Fibroblast of lung (primary cell): ENCODE measurements at places on chromosomes 7 and 10. TPM values are rescaled to one million over a fixed set of nuclear protein-coding genes. Genes with fewer than 3 reads are reported as not detected.
A peak's percentile ranks its signal among the peaks of the same experiment; 100 is the strongest.

DNA sequence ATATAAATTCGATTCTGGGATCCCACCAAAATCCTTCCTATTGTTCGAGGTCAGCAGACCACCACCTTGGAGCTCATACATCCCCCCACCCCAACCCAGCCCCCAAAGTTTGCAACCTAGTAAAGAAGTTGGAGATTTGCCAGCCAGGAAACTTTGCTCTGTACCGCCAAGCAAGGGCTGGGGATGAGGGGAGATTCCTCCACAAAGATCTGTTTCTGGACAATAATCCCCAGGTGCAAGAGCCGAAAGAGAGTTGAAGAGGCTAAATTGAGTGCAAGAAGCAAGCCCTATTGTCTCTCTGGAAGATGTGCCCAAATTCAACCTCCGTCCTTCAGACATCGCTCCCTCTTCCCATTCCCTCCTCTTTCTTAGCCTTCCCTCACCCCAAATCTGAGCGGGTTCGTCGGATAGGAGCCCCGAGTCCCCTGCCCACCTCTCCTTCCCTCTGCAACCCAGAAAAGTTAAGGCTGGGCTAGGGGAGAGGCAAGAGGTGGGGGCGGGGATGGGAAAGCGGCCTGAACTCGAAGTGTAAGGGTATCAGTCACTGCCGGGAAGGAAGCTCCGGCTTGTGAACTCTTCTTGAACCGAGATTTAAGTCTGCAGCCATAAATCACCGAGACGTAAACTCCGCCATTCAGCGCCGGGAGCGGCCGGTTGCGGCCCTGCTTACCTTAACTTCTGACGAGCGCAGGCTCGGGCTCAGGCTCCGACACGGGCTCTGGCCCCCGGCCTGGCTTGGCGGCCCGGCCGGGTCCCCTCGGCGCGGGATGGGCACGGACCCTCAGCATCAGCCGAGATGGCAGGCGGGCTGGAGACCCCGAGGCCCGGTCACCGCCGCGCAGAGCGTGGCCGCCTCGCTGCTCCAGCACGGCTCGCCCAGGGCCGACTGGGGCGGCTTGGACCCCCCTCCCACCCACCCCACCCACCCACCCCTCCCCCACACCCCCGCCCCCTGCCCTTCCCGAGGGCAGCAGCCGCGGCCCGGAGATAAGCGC lies 10.8 kb upstream of the HOXA2 start:
- peak overlapping the region; percentile 93 for H3K27ac ChIP-seq
- peak overlapping the region; percentile 55 for H3K4me3 ChIP-seq
- no peaks in the 10 kb centered on the region for H3K27me3 ChIP-seq
- H3K4me1 ChIP-seq, result peaks cover 20% of the 10 kb centered on the region

DNA sequence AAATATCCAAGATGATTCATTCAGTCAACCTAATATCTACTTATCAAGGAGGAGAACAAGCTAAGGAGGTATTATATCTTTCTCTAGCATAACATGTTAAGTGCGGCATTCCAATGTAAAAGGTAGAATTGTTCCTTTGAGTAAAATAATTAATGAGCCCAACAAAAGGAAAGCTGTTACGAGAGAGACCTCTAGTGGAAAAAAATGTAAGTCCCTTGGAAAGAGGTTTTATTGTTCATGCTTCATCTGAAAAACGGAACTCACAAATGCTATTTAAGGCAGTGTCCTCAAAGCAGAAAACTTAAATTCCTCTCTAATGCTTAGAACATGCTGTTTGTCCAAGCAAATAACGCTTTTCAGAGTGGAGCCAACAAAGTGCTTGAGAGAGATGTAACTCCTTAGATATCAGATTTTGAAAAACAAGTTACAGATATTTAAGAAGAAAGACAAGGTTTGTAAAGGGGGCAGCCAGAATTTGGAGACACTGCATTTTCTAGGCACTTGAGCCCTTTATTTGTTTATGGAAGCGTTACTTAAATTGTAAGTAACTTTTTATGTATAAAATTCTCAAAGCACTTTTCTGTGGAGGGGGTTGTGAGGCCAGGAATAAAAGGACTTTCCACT lies 119.9 kb downstream of the TFEC start:
- no peaks in the 10 kb centered on the region for H3K4me1 ChIP-seq
- no peaks in the 10 kb centered on the region for H3K36me3 ChIP-seq
- H3K27ac ChIP-seq, result no peak overlapping the region
- DNase-seq, result peak; percentile 62
- no peaks in the 10 kb centered on the region for H3K27me3 ChIP-seq

GRCh38 chr7:42834676-42835075 lies 77.2 kb downstream of the C7orf25 start:
- H3K36me3 ChIP-seq, result no peaks in the 10 kb centered on the region
- H3K27me3 ChIP-seq, result no peaks in the 10 kb centered on the region
- H3K4me3 ChIP-seq, result no peak overlapping the region
- no peak overlapping the region for H3K27ac ChIP-seq
- DNase-seq, result peak; percentile 38

GRCh38 chr7:141668853-141669252 lies 33.1 kb downstream of the DENND11 start:
- no peak overlapping the region for H3K27ac ChIP-seq
- H3K4me1 ChIP-seq, result no peaks in the 10 kb centered on the region
- no peaks in the 10 kb centered on the region for H3K36me3 ChIP-seq
- no peaks in the 10 kb centered on the region for H3K27me3 ChIP-seq
- H3K4me3 ChIP-seq, result no peak overlapping the region

- peak overlapping the region; percentile 98 for H3K27ac ChIP-seq
- H3K4me3 ChIP-seq, result peak overlapping the region; percentile 93
- H3K4me1 ChIP-seq, result peaks cover 12% of the 10 kb centered on the region
- no peaks in the 10 kb centered on the region for H3K27me3 ChIP-seq
These were observed 406 bp downstream of the CBLL1 start for GRCh38 chr7:107744345-107744750.

DNA sequence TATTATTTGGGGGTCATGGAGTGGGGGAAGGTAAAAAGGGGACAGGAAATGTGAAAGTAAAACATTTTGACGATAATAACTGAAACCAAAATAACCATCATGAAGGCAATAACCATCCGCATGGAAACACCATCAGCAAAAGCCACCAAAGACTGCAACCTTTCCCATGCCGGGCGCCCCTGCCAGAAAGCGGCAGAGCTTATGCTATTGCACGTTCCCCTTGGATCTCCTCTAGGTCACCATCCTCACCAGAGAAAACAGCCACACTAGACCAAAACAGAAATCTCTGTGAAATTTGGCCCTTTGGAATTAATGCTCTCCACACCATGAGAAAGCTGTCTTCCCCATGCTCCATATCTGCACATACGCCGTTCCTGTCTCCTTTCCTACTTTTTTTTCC lies 31.1 kb downstream of the DRGX start:
- H3K27ac ChIP-seq, result no peak overlapping the region
- H3K27me3 ChIP-seq, result no peaks in the 10 kb centered on the region
- H3K36me3 ChIP-seq, result no peaks in the 10 kb centered on the region
- H3K4me3 ChIP-seq, result no peak overlapping the region
- H3K4me1 ChIP-seq, result no peaks in the 10 kb centered on the region
- no peak for DNase-seq

- no peaks in the 10 kb centered on the region for H3K36me3 ChIP-seq
- H3K27ac ChIP-seq, result no peak overlapping the region
- H3K4me3 ChIP-seq, result no peak overlapping the region
- H3K27me3 ChIP-seq, result no peaks in the 10 kb centered on the region
These were observed 105.0 kb downstream of the PRTFDC1 start for GRCh38 chr10:24847112-24848070.

GRCh38 chr7:25408876-25409275 lies 180.6 kb upstream of the NPVF start:
- DNase-seq, result no peak
- H3K4me1 ChIP-seq, result no peaks in the 10 kb centered on the region
- no peak overlapping the region for H3K4me3 ChIP-seq
- H3K27ac ChIP-seq, result no peak overlapping the region

DNA sequence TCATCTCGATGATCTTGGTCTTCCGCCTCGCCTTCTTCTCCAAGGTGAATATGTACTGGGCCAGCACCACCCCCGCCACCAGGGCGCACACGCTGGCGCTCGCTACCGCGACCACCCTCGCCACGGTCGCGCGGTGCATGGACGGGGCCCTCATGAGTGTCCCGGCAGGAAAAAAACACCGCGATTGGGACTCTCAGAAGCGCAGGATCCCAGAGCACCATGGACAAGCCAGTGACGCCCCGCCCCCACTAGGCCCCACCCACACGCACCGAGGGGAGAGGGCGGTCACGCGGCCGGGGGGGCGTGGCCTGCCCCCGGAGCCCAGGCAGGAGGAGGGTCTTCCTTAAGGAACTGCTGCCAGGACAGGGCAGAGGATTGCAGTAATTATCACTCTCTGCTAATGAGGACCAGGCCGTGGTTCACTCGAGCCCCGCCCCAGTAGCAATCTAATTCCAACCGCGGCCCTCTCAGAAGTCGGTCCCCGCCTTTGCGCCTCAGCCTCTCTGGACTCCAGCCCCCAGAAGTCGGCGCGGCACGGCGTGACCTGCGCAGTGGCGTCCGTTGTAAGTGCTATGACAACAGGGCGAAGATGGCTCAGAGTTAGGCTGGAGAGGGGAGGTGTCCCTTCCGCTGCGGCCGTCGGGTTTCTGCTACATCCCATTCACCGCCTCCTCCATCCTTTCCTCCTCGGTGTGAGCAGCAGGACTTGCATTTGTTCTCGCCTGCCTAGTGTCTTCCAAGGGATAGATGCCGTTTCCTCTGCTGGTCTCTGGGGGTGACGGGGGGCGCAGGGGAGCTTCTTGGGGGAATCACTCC lies at the start of gene BBS9:
Gene BBS9, plus strand, starts transcription at position 575 of the 816 bp plus-strand sequence. CDS start 16,689 bp downstream, outside the sequence.
- peak within 1 kb of the TSS; percentile 49 for H3K27ac ChIP-seq
- H3K4me3 ChIP-seq, result peak within 1 kb of the TSS; percentile 87
- peaks cover 2% of the 10 kb centered on the region for H3K4me1 ChIP-seq
- H3K36me3 ChIP-seq, result no peaks in the 10 kb centered on the region
- DNase-seq, result peak; percentile 94

DNA sequence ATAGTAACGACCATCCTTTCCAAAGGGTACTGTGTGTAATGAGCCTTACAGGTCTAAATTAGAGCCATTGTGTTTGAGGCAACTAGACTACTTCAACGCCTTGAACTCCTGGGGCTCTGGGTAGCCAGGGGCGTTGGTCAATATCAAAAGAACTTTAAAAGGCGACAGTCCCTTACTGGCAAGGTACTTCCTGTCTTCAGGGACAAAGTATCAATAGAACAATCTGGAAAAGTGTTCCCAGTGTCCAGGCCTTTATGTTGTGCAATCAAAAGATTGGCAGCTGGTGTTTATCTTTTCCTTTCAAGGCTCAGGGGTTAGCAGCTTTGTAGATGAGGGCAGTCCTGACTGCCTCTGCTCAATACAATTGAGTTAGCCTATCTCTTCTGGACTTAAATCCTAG lies 284.3 kb downstream of the PARD3 start:
- no peak overlapping the region for H3K4me3 ChIP-seq
- no peak for DNase-seq
- no peaks in the 10 kb centered on the region for H3K36me3 ChIP-seq
- no peak overlapping the region for H3K27ac ChIP-seq
- H3K27me3 ChIP-seq, result no peaks in the 10 kb centered on the region
- H3K4me1 ChIP-seq, result peaks cover 12% of the 10 kb centered on the region

DNA sequence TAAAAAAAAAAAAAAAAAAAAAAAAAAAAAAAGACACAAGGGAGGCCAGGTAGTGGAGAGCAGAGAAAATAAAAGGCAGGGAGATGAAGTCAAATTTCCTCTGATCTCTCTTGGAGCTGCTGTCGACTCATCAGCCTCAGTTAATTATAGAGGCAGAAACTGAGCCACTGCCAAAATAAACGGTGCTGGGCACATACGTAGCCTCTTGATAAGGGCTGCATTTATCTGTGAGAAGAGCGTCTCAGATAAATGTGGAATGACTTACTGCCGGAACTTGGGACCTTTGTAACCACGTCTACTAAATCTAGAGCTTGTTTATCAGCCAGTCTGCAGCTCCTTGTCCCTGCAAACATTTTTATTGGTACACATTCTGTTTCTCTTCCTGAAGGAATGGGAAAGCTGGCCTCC lies 162.3 kb downstream of the BAMBI start:
- no peak overlapping the region for H3K27ac ChIP-seq
- H3K4me3 ChIP-seq, result no peak overlapping the region
- H3K36me3 ChIP-seq, result no peaks in the 10 kb centered on the region

- no peaks in the 10 kb centered on the region for H3K36me3 ChIP-seq
- DNase-seq, result no peak
- no peak overlapping the region for H3K4me3 ChIP-seq
- no peak overlapping the region for H3K27ac ChIP-seq
- no peaks in the 10 kb centered on the region for H3K4me1 ChIP-seq
These were observed 463.9 kb downstream of the PTPRN2 start for GRCh38 chr7:158123753-158124152.

DNA sequence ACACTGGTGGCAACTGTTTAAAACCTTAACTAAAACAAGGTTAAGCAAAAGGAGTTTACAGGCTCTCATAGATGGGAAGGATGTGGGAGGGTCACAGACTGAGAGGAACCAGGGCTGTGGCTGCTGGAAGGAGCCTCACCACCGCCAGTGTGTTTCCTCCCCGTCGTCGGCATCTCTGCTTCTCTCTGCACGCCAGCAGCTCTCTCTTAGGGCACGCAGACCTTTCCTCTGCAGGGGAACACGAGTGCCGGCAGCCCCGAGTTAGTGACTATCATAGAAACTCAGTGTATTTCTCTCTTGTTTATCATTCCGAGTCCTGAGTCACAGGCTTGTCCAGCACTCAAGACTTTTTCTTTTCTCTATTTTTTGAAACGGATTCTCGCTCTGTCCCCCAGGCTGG lies 8.1 kb upstream of the SH2D4B start:
- H3K4me3 ChIP-seq, result no peak overlapping the region
- H3K27ac ChIP-seq, result no peak overlapping the region
- no peaks in the 10 kb centered on the region for H3K4me1 ChIP-seq
- H3K36me3 ChIP-seq, result no peaks in the 10 kb centered on the region
- H3K27me3 ChIP-seq, result no peaks in the 10 kb centered on the region

GRCh38 chr7:65238785-65239184 lies 134.9 kb upstream of the ZNF92 start:
- DNase-seq, result no peak
- H3K27ac ChIP-seq, result no peak overlapping the region
- H3K36me3 ChIP-seq, result no peaks in the 10 kb centered on the region
- no peak overlapping the region for H3K4me3 ChIP-seq
- H3K4me1 ChIP-seq, result no peaks in the 10 kb centered on the region

GRCh38 chr10:118729641-118730258 lies 25.0 kb downstream of the CACUL1 start:
- H3K4me3 ChIP-seq, result no peak overlapping the region
- DNase-seq, result no peak
- no peaks in the 10 kb centered on the region for H3K27me3 ChIP-seq
- H3K36me3 ChIP-seq, result no peaks in the 10 kb centered on the region
- H3K27ac ChIP-seq, result no peak overlapping the region

GRCh38 chr10:71527135-71527534 lies 130.4 kb downstream of the CDH23 start:
- H3K27ac ChIP-seq, result no peak overlapping the region
- peaks cover 2% of the 10 kb centered on the region for H3K27me3 ChIP-seq
- no peaks in the 10 kb centered on the region for H3K36me3 ChIP-seq
- DNase-seq, result no peak

- peak overlapping the region; percentile 94 for H3K27ac ChIP-seq
- H3K4me3 ChIP-seq, result peak overlapping the region; percentile 87
- no peaks in the 10 kb centered on the region for H3K4me1 ChIP-seq
- H3K27me3 ChIP-seq, result no peaks in the 10 kb centered on the region
- no peaks in the 10 kb centered on the region for H3K36me3 ChIP-seq
These were observed 507 bp downstream of the SAR1A start for GRCh38 chr10:70169649-70170364.

- no peak for DNase-seq
- H3K4me3 ChIP-seq, result no peak overlapping the region
- no peaks in the 10 kb centered on the region for H3K4me1 ChIP-seq
- no peaks in the 10 kb centered on the region for H3K27me3 ChIP-seq
- H3K27ac ChIP-seq, result no peak overlapping the region
These were observed 24.0 kb downstream of the SRPK2 start for GRCh38 chr7:105364684-105365083.

MBL2 gene
- not detected in 2 replicates for total RNA-seq

LFNG gene
- 0.33 and 0.77 TPM in 2 replicates for total RNA-seq

CDC14C gene
- total RNA-seq, result under 0.01 and 0.17 TPM in 2 replicates

LRRN3 gene
- 0.26 and 1.8 TPM in 2 replicates for total RNA-seq

PDGFA gene
- 10.8 and 13.5 TPM in 2 replicates for total RNA-seq
